Mesangial cell (primary cell): ENCODE measurements at places on chromosomes 5 and 9. TPM values are rescaled to one million over a fixed set of nuclear protein-coding genes. Genes with fewer than 3 reads are reported as not detected.

TMEM250 gene
- 54.6 and 59.7 TPM in 2 replicates for total RNA-seq

GPX3 gene
- 9.9 and 91.5 TPM in 2 replicates for total RNA-seq

CDKN2B-AS1 gene
- total RNA-seq, result 0.63 and 0.98 TPM in 2 replicates

DMGDH gene
- 0.33 and 3.3 TPM in 2 replicates for total RNA-seq

PRSS3 gene
- 0.89 and 12.2 TPM in 2 replicates for total RNA-seq

TMEM171 gene
- 8.1 and 9.1 TPM in 2 replicates for total RNA-seq

FAM153A gene
- total RNA-seq, result not detected in 2 replicates

ACOT12 gene
- total RNA-seq, result not detected in 2 replicates

EIF4EBP3 gene
- 0.98 and 6.3 TPM in 2 replicates for total RNA-seq

GALNT12 gene
- 10.3 and 15.2 TPM in 2 replicates for total RNA-seq

CA9 gene
- 0.13 and 0.16 TPM in 2 replicates for total RNA-seq

ADAMTS16 gene
- 8.6 and 11.7 TPM in 2 replicates for total RNA-seq

CCNI2 gene
- 0.38 and 1.1 TPM in 2 replicates for total RNA-seq

PKD2L2 gene
- not detected in 2 replicates for total RNA-seq

FRMD3 gene
- 1.3 and 2.9 TPM in 2 replicates for total RNA-seq
